ENCODE measurements at places on chromosomes 12 and 14. TPM values are rescaled to one million over a fixed set of nuclear protein-coding genes. Genes with fewer than 3 reads are reported as not detected.

DNA sequence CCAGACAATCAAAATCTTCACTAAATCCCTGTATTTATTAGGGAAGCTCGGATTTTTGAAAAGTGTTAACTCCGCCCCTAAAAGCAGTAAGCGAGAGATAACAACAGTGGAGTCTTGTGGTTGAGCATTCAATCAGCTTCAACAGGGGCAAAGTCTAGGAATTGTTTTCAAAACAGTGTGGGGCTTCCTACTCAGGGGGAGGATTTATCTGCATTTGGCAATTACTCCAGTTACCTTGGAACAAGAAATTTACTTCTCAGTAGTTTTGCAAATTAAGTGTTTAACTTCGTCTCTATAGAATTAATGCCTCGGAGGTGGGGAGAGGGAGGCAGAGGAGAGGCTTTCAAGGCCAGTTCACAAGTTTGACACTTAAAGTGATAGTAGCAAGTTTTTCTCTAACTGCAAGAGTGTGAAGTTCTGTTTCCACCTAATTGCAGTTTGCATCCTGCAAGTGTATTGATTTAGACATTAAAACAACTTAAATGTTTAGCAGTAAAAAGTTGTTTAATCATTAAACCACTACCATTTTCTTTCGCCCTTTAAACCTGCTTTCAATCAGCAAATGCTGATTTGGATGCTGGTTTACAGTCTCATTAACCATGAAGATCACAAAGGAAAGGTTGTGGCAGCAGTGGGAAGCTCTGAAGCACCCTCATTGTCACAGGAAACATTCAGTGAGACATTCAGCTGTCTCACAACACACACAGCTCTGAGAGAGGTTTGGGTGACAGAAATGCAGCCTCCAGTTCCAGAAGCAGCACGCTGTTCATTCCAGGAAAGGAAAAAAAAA is 102.0 kb downstream of the HMGA2 start:
- no peak for DNase-seq

GRCh38 chr12:3236345-3237187 is 159.4 kb downstream of the TSPAN9 start:
- DNase-seq: peak; percentile 49

GRCh38 chr12:4417936-4418335 is 27.7 kb downstream of the FGF6 start:
- no peak for DNase-seq

DNA sequence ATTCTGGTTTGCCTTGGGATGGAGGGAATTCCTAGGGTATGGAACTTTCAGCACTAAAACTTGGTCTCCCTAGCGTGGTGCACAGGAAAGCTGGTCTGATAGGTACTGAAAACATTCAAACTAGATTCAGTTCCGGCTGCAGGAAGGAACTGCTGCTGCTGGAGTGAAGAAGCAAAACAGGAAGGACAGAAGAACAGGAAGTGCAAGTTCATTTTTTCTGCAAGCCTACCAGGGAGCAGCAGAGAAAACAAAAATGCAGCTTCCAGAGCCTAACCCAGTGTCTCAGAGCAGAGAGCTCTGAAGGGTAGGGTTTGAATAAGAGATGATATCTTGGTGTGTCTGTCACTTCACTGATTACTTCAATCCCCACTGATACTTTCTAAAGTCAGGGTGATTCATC is 165.2 kb downstream of the VRK1 start:
- peak; percentile 31 for DNase-seq

DNA sequence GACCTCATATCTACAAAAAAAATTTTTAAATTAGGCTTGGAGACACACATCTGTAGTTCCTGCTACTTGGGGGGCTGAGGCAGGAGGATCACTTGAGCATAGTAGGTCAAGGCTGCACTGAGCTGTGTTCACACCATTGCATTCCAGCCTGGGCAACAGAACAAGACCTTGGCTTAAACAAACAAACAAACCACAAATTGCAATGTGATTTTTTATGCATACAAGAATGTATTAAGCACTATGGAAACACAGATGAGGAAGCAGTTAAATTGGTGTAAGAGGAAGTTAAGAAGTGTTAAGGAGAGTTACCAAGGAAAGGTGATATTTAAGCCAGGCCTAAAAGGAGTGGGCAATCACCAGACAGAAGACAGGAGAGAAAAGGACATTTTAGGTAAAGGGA is 83.6 kb upstream of the HECTD1 start:
- DNase-seq: no peak

- no peak for DNase-seq
Observed at GRCh38 chr12:92582475-92582874, 120.3 kb upstream of the PLEKHG7 start.

- peak; percentile 63 for DNase-seq
Observed at GRCh38 chr14:24013654-24014514, 25.2 kb downstream of the DHRS4L2 start.

DNA sequence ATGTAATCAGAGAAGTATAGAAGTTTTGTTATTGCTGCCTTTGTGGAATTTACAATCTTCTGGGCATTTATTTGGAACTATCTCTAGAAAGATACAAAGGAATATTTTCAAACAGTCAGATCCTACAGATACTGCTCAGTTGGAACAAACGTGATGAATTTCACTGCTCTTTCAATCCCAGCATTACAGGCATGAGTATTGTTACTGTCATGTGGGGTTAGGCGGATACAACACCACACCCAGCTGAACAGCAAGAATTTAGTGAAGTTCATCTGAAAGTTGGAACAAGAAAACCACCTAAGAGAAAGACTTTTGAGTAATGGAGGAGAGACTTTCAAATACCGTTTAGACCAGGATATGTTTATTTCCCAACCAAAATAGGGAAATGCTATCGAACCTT is 123.3 kb upstream of the PLXNC1 start:
- DNase-seq: no peak

GRCh38 chr12:47228802-47229201 is 149.0 kb upstream of the AMIGO2 start:
- DNase-seq: no peak

DNA sequence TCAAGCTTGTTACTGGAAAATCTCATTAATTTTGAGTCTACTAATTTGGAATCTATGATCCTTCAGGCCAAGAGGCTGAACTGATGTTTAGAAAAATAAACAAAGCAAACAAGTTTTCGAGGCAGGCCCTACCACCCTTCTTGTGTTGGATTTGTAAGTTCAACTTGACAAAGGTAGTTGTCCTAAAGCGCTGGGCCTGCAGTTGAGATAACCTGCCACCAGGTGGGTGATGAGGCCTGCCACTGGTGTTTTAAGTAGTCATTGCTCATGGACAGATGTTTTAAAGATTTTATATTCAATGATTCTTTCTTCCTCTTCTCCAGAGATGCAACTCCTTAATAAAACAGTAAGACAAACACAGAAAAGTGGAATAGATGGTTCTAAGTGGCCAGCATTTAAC is 19.4 kb downstream of the ACVRL1 start:
- peak; percentile 82 for DNase-seq

GRCh38 chr14:72084935-72085334 is 152.7 kb downstream of the RGS6 start:
- DNase-seq: no peak

GRCh38 chr12:132079695-132080094 is 64.4 kb downstream of the DDX51 start:
- no peak for DNase-seq

GRCh38 chr14:55271572-55272298 is 514 bp downstream of the FBXO34 start:
- peak; percentile 78 for DNase-seq

DNA sequence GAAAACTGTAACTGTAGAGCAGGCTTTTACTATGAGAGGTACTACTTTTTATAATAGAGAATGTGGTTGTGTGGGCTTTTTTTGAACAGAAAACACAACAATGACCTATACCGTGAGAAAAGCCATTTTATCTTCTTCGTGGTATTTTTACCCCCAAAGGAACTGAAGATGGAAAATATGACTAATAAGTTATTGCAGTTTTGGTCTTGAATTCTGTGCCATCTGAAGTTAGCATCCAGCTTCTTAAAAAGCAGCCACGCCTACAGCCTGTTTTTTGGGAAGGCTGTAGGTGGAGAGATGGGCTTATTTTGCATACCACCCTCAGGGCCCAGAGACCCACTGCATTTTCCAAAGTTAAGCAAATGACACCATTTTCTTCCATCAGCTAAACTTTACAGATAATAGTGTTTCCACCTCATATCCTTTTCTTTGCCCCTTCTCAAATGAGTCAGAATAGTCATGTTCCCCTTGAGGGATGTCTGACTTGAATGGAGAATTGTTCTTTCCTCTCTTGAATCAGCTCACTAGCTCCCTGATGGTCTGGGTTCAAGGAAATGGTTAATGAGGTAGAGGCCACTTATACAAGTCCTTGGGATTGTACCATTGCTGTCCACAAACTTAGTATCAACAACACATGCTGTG is 53.0 kb downstream of the TBC1D30 start:
- peak; percentile 31 for DNase-seq

GRCh38 chr14:98103705-98104104 is 1168.3 kb downstream of the BCL11B start:
- DNase-seq: peak; percentile 57

- no peak for DNase-seq
Observed at GRCh38 chr12:111158992-111159391, 209.9 kb downstream of the PHETA1 start.

GRCh38 chr14:38211255-38211735 is 3.6 kb downstream of the SSTR1 start:
- no peak for DNase-seq

- DNase-seq: no peak
Observed at GRCh38 chr14:68363843-68364767, 428.8 kb downstream of the ZFP36L1 start.

GRCh38 chr14:88424573-88424972 is 39.1 kb downstream of the SPATA7 start:
- DNase-seq: no peak

DNA sequence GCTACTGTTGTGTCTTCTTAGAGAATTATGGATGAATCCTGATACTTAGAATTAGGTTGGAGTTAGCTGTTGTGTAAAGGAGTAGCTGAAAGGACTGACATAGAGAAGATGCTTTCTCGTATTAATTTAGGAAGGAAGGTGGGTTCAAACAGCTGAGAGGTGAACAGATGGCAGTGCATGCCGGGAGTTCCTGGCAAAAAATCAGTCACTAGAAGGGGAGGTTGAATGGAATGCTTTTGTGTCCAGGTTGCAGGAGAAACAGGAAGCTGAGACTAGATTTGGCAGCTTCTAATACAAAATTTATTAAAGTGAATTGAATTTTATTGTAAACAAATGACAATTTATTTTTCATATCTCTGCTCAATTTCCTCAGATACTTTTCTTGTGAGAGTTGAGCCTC is 70.8 kb downstream of the BTG1 start:
- DNase-seq: no peak

GRCh38 chr12:30692470-30692869 is 3.2 kb downstream of the IPO8 start:
- DNase-seq: no peak

GRCh38 chr14:69345402-69345801 is 52.7 kb downstream of the ERH start:
- no peak for DNase-seq

DNA sequence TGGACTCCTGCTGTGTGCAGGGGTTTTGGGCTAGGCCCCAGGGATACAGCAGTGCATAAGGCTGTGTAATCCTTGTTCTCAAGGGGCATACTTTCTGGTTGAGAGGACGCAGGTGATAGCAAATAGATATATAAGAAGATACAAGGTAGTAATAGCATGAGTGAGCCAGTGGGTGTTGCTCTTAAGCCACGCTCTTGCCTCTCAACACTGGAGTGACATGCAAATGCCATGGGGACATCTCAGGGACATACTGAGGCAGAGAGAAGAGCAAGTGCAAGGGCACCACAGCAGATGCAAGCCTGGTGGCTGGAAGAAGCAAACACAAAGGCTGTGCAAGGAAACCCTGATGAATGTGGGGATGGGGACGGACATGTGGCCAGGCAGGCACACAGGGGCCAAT is 223.3 kb downstream of the CHST11 start:
- peak; percentile 69 for DNase-seq

GRCh38 chr12:124000111-124000510 is 27.1 kb downstream of the ZNF664 start:
- no peak for DNase-seq

GRCh38 chr14:88590173-88590572 is 27.3 kb downstream of the ZC3H14 start:
- no peak for DNase-seq

GRCh38 chr12:47216150-47216677 is 136.5 kb upstream of the AMIGO2 start:
- peak; percentile 87 for DNase-seq

DNA sequence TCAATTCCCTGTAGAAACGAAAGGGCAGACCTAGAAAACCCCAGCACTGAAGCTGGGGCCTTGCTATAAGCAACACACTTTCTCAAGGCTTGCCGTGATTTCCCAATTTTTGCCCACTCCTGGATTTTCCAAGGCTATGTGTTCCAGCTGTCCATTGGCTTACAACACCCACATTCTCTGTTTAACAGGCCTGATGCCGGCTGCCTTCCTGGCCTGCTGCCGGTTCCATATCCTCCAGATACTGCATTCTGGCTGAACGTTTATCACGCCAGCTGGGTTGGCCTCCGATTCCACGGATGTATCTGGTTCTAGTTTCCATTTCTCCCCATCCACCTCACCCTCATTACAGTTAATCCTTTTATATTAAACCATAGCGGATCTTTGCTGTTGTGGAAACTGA is 2.0 kb upstream of the PCNX1 start:
- DNase-seq: no peak

GRCh38 chr14:94768521-94769390 is 1.2 kb downstream of the GSC start:
- DNase-seq: peak; percentile 55

DNA sequence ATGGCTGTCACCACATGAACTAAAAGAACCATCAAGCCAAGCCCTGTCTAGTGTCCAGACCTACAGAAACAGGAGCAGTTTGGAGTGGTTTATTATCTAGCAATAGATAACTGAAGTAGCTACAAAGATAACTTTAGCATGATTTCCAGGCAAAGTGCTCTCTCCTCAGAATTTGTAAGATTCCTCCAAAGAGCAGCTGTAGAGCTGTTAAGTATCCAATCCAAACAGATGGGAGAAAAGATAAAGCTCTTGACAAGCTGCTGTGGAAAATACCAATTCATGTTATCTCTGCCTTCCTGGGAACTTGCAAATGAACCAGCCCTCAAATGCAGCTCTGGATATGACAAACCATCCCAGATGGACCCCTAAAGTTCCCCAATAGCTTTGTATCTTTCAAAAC is 78.9 kb upstream of the RESF1 start:
- DNase-seq: no peak

DNA sequence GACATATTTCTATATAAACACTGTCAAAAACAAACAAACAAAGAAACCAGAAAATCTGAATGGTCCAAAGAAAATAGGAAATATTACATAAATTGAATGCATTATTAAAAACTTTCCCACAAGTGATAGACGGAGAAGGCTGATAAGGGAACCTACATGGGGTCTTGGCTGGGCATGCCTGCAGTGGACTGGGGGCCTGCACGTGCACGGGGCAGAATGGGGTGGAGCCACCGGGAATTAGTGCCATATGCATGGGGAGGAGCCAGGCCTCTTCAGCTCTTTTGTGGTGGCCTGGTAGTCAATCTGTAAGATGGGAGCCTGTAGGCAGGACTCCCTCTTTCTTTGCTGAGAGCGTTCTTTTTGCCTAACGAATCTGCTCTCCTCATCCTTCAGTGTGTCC is 1031.7 kb upstream of the FBXO33 start:
- no peak for DNase-seq

The KRT4 gene
- total RNA-seq: 0.11 TPM

The VWF gene
- 0.11 TPM for total RNA-seq

The SLC24A4 gene
- total RNA-seq: not detected

The SERPINA1 gene
- 1.9 TPM for total RNA-seq

The GPRC5D gene
- not detected for total RNA-seq

The NID2 gene
- not detected for total RNA-seq

The HOXC12 gene
- total RNA-seq: not detected

The NABP2 gene
- 58.7 TPM for total RNA-seq

The ERH gene
- 313 TPM for total RNA-seq

The B3GNT4 gene
- total RNA-seq: 3.6 TPM

The KRT78 gene
- total RNA-seq: not detected

The DBX2 gene
- not detected for total RNA-seq
